SK-MEL-5 (cell line): ENCODE measurements at places on chromosomes 6 and 20.

GRCh38 chr6:150894935-150895552 is 29.5 kb downstream of the MTHFD1L start:
- DNase-seq, result peak; percentile 69

DNA sequence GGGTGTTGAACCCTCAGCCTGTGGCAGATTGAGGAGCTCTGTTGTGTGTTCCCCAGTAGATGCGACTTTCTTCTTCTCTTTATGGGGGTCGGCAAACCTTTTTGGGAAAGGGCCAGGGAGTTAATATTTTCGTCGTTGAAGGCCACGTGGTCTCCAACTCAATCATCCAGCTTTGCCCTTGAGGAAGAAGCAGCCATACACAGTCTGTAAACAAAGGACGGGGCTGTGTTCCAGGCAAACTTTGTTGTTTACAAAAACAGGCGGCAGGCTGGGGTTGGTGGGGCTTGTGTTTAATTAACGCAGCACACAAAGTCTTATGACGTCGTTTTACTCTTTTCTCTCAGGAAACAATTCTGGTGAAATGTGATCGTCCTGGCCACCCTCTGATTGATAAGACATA is 20.2 kb downstream of the KIF25 start:
- DNase-seq, result peak; percentile 46

DNA sequence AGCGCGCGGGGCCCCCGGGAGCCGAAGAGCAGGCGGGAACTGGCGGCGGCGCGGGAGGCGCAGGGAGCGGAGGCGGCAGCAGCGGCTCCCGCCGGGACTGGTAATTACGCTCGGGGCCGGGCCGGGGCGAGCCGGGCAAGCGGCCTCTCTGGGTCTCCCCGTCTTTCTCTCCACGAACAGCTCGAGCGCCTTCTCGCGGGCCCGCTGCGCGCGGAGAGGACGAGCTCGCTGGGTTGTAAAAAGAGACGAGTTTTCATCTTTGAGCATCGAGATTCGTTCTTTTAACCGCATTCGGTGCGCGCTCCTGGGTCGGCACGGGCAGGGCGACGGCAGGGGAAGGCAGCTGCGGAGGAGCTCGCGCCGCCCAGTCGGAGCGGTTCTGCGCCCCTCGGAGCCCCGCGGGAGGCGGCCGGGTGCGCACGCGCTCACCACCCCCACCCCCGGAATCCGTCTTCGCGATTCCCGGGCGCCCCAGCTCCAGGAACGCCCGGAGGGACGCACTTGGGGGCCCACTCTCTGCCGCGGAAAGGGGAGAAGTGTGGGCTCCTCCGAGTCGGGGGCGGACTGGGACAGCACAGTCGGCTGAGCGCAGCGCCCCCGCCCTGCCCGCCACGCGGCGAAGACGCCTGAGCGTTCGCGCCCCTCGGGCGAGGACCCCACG is 38.0 kb downstream of the YTHDF1 start:
- no peak for DNase-seq

GRCh38 chr6:96704713-96705112 is 132.6 kb downstream of the GPR63 start:
- no peak for DNase-seq

- peak; percentile 67 for DNase-seq
Observed at GRCh38 chr20:17617212-17617867, 47.5 kb downstream of the DSTN start.

DNA sequence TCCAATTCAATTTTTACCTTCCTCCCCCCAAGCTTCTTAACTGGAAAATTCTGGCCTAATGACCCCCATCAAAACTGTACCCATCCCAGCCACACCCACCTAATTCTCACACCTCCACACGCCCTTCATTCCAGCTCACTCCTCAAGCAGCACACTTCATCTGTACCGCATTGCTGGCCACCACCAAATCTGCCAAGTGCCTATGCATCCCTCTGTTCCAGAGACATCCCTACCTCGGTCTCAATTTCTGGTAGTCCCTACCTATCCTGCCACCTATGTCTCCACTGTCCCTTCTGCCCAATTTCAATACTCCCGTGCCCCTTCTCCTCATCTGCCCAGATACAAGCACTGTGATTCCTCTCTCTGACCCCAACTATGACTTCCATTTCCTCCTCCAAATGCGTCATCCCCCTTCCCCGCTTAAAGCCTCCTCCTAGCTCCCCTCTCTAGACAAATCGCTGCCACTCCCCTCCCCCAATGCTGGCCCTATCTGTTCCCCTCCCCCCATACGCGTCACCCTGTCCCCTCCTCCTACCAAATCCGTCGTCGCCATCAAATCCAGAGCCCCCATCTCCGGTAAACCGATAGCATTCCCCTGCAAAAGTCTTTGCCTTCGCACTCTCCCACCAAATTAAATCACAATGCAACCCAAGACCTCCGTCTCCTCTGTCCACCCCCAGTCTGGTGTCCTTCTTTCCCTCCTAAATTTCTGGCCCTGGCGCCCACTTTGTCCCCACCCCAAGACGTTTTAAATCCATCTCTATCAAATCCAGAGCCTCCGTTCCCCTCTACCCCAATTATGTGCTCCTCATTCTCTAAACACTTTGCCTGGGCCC is 1.2 kb downstream of the MTCH1 start:
- DNase-seq, result peak; percentile 43

GRCh38 chr20:58349570-58349969 is 39.5 kb upstream of the VAPB start:
- DNase-seq, result no peak

DNA sequence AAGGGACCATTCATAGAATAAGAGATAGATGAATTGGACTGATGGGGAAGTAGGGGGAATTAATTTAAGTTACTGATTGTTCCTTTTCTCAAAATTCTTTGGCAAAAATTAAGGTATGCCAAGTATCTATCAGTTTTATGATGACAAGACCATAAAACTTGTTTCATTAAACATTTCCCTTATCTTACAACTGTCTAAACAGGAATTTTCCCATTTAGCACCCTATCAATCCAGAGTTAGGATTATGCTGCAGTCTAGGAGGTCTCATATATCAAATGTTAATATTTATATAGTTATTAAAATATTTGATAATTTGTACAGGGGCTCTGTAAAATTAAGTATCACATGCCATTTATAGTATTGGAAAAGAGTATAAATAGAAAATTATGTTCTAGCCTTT is 51.5 kb upstream of the ARID1B start:
- DNase-seq, result no peak

- DNase-seq, result no peak
Observed at GRCh38 chr20:58817748-58818147, 33.0 kb downstream of the GNAS-AS1 start.

DNA sequence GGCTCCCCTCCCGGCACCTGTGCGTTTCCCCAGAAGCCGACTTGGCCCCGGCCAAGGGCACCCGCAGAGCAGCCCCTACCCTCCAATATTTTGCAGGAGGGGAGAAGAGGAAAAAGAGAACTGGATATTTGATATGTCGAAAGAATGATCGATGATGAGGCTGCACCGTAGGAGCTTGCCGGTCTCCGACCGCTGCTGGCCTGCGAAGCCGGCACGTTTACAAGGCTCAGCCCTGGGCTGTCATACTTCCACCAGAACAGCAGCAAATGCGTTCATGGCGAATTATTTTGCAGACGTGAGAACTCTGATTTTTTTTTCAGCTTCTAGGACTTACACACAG is 296.7 kb downstream of the TFAP2C start:
- no peak for DNase-seq

DNA sequence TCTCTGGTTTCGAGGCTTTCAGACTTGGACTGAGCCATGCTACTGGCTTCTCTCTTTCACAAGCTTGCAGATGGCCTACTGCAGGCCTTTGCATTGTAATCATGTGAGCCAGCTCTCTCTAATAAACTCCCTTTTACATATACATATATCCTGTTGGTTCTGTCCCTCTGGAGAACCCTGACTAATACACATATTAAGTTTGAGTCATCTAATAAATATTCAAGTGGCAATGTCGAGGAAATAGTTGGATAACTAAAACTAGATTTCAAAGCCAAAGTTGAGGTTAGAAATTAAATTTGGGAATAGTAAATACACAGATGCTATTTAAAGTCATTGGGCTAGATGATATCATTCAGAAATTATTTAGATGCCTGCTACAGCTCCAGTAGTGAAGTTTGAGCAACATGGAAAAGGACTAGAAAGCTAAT is 1343.4 kb downstream of the GRIK2 start:
- no peak for DNase-seq

DNA sequence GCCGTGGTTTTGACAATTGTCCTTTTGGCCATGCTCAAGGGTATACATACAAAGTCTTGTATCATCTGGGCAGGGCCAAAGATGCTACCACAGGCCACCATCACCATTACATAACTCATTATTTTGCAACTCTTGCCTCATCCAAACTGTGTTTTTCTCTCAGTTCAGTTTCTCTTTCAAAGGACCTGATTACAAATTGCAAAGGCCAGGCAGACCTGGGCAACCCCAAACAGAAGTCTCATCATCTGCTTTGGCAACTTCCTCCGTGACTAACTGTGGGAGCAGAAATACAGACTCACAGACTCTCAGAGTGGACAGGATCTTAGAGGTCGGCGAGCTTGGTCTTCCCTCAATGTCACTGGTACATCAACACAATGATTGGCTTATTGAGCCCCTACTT is 117.8 kb upstream of the NEDD9 start:
- DNase-seq, result no peak

- DNase-seq, result no peak
Observed at GRCh38 chr20:18533978-18534644, 26.4 kb downstream of the SEC23B start.

GRCh38 chr20:33838035-33838864 is 27.1 kb downstream of the CHMP4B start:
- no peak for DNase-seq

GRCh38 chr6:13445744-13446115 is 41.7 kb downstream of the GFOD1 start:
- no peak for DNase-seq

DNA sequence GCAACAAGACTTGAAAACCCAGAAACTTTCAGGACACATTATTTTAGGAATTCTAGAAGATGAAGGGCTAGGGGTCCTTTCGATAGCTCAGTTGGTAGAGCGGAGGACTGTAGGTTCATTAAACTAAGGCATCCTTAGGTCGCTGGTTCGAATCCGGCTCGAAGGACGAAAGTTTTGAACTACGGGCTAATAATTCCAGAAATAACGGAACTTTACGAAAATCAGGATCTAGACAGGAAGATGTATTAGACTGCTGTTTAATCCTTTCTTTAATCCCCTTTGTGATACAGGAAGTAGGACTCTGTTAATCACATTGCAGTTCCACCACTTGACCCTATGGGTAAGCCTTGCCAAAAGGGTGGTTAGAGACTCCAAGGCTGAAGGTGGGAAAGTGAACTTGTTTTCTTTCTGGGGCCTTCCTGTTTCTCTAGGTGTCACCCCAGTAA is 21.2 kb upstream of the ABT1 start:
- peak; percentile 92 for DNase-seq

DNA sequence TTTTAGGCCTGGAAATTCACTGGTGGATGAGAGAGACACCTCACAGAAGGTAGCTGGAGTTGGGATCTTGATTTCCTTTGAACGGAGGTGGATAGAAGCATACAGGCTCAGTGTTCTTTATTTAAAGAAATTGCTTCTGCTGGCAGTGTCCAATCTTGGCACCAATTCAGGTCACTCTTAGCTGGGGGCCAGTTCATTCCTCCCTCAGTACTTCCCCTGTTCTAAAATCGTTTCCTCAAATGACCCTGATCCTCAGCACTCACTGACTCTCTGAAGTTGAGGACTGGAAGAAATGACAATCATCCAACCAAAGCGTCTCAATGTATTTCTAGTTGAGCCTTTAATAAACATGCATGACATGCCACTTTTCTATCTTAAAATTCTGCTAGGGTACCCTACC is 472.5 kb upstream of the BTBD3 start:
- no peak for DNase-seq

GRCh38 chr6:170080169-170080827 is 210.6 kb downstream of the DLL1 start:
- no peak for DNase-seq

DNA sequence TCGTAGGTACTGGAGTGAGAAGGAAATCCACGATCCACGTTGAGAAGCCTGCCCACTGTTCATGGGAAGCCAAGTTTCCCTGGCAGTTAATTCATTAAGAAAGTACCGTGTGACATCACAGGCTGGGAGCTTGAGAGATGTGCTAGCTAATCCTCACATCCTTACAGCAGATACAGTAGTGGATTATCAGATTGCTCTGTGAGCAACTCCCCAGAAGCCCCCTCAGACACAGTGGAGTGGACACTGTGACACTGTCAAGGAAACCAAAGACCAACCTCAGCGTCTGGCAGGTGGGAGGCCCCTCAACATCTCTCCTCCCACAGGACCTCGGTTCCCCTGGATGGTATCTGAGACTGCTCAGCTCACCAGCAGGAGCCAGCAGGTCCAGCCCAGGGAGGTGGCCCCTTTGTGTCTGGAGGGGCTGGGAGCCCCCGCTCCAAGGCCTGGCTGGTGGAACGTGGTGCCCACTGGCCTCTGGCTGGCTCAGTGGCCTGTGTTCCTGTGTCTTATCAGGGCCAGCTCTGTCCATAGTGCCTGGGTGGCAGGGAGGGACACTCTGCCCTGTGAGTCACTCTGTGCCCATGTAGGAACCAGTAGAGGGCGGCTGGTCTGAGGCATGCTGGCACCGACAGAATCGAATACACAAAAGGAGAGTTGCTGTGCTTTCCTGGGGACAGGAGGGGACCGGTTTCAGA is 7.2 kb downstream of the PYGB start:
- no peak for DNase-seq

- peak; percentile 51 for DNase-seq
Observed at GRCh38 chr6:109894181-109894580, 83.9 kb upstream of the GPR6 start.

GRCh38 chr6:88208726-88209125 is 42.6 kb upstream of the CNR1 start:
- no peak for DNase-seq

DNA sequence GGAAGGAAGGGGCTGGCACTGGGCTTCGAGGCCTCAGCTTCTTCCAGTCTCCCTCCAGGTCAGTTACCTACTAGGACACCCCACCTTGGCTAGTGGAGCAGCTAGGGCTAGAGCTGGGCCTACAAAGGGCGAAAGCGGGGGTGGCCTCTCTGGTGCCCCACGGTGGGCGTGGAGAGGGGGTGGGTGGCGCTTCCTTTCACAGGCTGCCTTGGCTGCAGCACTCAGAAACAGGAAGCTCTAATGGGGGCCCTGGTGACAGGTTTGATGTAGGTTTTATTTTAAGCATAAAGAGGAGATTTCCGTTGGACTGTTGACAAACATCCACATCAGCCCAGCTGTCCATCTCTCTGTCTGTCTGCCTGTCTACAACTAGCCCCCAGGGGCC is 13.4 kb downstream of the FAM110A start:
- no peak for DNase-seq

- DNase-seq, result no peak
Observed at GRCh38 chr6:130381459-130382380, 15.9 kb downstream of the TMEM200A start.

GRCh38 chr6:17972074-17972952 is 15.1 kb downstream of the KIF13A start:
- peak; percentile 57 for DNase-seq

DNA sequence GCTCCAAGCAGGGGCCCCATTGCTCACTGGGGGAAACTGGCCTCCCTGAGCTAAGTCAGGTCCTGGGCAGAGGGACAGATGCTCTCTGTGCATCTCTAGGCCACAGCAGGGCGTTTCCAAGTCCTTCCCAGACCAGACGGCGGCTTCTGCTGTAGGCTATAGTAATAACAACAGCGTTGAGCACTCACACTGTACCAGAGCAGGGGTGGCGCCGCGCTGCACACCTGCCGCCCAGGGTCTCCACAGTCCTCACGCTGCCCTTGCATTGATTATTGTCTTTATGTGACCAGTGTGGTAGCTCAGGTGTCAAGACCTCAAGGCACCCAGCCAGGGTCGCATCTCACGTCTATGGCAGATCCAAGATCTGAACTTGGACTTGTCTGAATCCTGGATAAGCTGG is 14.9 kb upstream of the CCN5 start:
- no peak for DNase-seq
